Naive thymus-derived CD4-positive, alpha-beta T cell (primary cell): ENCODE measurements at places on chromosomes 3 and 15. TPM values are rescaled to one million over a fixed set of nuclear protein-coding genes. Genes with fewer than 3 reads are reported as not detected.

- DNase-seq, result no peak
These were observed 106.6 kb upstream of the ALDH1A3 start for GRCh38 chr15:100772892-100773520.

DNA sequence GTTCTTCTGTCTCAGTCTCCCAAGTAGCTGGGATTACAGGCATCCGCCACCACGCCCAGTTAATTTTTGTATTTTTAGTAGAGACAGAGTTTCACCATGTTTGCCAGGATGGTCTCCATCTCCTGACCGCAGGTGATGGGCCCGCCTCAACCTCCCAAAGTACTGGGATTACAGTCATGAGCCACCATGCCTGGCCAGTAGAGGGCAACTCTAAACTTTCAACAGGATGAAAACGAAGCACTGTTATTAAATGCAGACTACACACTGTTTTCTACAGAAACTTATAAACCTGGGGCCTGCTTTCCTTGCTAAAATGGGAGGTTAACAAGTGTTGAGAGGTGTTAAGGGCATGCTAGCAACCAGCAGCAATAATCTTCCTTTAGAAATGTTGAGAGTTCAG lies 7.6 kb downstream of the ARPC4 start:
- DNase-seq, result no peak

- DNase-seq, result no peak
These were observed 103.6 kb downstream of the OTOL1 start for GRCh38 chr3:161600173-161600572.

GRCh38 chr15:85025516-85026251 lies 44.0 kb downstream of the PDE8A start:
- no peak for DNase-seq

DNA sequence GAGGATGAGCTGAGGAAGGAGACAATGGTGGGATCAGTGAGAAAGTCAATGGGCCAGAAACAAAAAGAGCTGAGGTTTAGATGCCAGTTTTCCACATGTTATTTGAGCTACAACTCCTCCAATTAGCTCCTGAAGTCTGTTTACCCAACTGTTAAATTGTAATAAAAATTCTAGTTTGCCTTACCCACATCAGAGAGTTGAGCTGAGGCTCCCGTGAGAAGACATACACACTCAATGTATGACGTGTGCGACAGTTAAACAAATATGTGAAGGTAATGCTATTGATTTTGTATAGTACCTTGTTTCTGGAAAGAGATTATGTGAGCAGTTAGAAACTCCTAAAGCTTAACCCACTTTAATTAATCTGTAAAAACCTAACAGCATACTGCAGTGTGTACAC lies 318.1 kb upstream of the GRM7 start:
- no peak for DNase-seq

DNA sequence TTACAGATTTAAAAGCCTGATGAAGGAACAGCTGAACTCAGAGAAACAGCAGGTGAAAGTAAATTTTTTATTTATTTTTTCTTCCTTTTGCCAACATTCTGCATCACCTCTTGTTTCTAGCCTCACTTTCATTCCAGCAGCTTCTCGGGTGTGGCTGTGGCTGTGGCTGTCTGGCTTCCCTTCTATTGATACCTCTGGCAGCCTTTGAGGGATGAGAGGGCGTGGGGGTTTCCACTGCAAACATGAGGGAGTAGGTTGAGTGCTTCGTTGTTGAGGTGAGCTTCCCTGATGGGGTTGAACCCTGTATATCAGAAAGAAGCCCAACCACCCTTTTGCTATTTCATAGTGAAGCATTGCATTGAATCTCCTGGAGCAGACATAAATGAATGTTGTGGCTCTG lies 6.2 kb upstream of the TMC3 start:
- DNase-seq, result no peak

GRCh38 chr3:52982839-52983238 lies 63.0 kb downstream of the SFMBT1 start:
- DNase-seq, result peak; percentile 37

GRCh38 chr15:25220834-25221233 lies 218.0 kb downstream of the UBE3A start:
- DNase-seq, result no peak

Gene DLEC1
- total RNA-seq, result 7.5 TPM

DNA sequence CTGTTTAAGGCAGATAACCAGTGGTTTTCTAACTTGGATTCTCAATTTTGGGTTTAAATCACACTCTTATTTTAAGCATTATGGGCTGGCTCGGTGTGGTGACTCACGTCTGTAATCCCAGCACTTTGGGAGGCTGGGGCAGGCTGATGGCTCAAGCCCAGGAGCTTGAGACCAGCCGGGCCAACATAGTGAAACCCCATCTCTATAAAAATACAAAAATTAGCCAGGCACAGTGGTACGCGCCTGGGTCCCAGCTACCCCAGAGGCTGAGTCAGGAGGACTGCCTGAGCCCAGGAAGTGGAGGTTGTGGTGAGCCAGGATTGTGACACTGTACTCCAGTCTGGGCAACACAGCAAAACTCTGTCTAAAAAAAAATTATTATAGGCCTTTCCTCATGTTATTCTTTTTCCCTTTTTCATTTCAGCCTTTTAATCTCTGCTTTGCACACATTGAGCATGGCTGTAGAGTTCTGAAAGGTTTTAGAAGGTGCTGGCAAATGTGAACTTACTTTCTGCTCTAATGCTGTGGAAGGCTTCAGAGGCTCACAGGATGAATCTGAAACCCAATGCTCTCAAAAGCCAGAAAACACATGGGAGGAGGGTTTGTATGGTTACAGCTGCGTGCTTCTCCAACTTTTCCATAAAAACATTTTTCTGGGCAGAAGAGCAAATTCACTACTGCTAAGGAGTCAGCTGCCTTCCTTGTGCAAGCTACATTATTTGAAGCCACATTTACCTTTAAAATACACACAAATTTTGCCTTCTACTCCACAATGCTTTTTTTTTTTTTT lies 32.5 kb downstream of the CHAC1 start:
- no peak for DNase-seq

DNA sequence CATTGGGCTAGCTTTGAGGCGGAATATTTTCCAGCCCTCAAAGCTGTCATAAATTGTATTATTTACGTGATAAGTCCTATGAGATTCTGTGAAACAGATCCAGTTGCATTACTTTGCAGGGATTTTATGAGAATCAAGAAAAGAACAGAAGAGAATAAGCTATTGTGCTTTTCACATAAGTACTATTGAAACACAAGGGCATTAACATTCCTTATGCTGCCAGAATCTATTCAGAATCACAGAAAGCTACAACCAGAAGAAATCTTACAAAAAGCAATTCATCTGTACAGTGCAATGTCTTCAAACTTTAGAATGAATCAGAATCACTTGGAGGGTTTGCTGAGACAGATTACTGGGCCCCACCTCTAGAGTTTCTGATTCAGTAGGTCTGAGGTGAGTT lies 10.6 kb upstream of the CACNA1D start:
- DNase-seq, result no peak

GRCh38 chr3:111911446-111911845 lies 52.4 kb downstream of the PHLDB2 start:
- no peak for DNase-seq

DNA sequence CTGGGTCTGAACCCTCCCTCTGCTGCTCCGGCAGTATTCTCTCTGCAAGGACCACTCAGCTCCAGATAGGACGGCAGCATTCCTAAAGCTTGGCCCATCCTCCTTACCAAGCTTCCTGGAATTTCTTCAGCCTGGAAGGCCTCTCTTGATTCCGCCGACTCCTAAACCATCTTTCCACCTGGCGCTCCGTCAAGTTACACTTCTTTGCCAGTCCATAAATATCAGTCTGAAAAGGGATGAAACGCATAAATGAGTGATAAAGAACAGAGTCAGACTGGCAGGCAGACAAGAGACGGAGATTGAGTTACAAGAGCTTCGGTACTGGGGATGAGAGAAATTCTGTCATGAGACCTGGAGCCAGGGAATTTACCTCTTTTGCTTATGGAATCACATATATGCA lies 44.3 kb downstream of the CERS3 start:
- DNase-seq, result no peak

Gene INSYN1
- total RNA-seq, result not detected

DNA sequence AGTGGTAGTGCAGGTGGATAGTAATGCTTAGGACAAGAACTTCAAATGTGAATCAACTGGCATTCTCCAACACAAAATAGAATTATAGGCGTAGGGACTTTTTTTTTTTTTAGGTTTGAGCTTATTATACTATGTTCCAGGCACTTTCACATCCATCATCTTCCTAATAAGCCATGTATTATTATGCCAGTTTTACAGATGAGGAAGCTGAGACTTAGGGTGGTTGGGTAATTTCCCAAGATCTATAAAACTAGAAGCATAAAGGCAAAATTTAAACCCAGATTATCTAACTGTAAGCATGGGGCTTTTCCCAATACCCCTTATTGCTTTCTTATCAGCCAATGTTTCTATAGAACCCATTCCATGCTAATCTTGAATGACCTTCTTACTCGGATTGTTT lies 75.1 kb upstream of the ETV5 start:
- DNase-seq, result no peak

GRCh38 chr15:29675791-29676301 lies 146.4 kb downstream of the TJP1 start:
- no peak for DNase-seq
